ENCODE measurements at places on chromosomes 2 and 18.

- no peak for DNase-seq
Observed at GRCh38 chr2:189129971-189130370, 49.6 kb downstream of the COL5A2 start.

DNA sequence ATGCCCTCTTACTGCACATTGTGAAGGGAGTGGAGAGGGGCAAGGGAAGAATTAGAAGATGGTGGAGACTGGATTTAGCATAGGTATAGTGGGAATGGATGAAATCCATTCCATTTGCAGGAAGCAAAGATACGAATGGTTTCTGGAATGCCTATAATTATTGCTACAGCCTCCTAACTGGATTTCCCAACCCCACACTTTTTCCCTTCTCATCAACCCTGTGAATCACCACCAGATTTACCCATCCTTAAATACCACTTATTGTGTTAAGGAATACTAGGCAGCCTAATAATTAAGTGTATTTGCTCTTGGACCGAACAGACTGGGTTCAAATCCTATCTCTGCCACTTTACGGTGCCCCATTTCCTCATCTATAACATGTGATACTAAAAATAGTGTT, 39.3 kb upstream of the CREB1 start:
- DNase-seq: no peak

GRCh38 chr2:101188683-101189405, 37.7 kb upstream of the TBC1D8 start:
- no peak for DNase-seq

DNA sequence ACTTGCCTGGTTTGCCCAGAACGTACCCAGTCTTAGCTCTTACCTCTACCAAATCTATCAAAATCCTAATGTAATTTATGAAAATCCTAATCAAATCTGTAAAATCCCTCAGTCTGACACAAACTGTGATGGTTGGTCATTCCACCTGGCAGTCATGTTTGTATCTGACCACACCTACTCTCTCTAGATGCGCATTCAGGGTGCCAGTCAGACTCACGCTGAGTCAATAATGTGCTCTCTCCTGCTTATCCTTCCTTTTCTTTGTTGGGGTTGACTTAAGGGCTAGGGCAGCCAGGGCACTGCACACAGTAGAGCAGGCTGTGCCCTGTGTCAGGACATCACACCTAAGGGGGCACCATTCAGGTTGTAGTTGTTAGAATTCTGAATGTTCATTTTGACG, 48.5 kb upstream of the PARD3B start:
- DNase-seq: no peak

DNA sequence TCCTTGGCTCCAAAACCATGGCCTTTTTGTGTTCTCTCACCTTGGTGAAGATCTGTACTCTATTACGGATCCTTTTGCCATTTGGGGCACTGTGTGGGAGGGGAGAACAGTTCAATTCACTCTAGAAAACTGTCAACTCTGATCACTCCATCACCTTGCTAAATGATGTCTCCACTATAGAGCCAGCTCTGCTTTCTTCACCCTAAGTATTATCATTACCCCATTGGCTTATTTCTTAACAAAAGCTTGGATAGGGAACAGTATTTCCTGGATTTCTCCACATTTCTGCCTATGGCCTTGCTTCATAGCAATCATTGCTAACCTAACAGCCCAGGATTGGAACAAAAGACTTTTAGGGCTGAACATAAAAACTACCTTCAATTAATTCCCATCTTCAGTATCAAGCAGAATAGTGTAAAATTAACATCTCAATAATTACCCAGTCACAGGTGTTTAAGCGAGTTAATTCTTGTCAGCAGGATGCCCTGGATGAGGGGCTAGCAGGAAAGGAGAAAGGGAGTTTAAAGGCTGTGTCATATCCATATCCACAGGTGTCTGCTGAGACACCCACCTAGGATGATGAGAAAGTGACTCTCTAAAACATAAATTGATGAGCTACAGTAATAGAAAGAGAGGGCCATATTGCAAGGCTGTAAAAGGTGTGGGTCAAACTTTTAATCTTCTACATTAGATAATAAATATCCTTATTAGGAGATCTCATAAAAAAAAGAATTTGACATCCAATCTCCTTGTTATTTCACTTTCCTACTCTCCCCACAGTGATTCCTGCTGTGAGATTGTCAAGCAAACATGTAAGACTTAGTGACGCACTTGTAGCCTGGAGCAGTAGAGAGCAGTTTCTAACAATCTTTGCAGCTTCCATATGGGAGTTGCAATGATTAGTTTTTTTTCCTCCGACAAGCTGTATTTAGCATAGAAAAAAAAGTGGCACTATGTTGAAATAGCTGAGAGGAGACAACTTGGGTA, 589.5 kb upstream of the NXPH2 start:
- no peak for DNase-seq

DNA sequence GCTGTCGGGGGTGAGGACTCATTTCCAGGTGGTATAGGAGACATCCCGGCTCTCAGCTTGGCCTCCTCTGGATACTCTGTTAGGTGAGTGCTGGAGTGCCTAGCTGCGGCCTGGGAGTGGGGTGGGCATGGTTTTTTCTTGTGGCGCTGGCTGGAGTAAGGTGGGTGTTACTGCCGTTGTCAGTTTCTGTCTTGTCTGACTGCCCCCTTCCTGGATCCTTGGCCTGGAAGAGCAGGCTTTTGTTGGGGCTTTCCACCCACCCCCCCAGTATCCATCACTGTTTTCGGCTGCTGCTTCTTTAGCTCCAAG, 69.2 kb downstream of the DGKD start:
- no peak for DNase-seq

DNA sequence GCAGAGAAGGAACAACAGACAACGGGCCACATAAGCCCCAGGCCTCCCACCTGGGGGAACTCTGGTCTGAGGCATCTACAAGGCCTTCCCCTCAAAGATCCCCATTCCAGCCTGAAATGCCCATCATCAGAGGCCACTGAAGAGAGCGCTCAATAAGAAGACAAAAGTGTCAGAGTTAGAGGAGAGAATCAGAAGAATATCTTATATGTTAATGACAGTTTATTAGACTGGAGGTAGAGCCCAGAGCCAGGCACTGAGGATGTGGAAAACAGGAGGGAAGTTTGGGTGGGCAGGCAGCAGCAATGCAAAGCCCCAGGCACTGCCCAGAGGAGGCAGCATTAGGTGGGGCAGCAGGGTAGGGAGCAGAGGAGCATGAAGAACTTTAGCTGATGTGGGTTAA, 2.9 kb upstream of the CTIF start:
- no peak for DNase-seq

GRCh38 chr2:62112179-62112578, 83.7 kb upstream of the B3GNT2 start:
- no peak for DNase-seq

DNA sequence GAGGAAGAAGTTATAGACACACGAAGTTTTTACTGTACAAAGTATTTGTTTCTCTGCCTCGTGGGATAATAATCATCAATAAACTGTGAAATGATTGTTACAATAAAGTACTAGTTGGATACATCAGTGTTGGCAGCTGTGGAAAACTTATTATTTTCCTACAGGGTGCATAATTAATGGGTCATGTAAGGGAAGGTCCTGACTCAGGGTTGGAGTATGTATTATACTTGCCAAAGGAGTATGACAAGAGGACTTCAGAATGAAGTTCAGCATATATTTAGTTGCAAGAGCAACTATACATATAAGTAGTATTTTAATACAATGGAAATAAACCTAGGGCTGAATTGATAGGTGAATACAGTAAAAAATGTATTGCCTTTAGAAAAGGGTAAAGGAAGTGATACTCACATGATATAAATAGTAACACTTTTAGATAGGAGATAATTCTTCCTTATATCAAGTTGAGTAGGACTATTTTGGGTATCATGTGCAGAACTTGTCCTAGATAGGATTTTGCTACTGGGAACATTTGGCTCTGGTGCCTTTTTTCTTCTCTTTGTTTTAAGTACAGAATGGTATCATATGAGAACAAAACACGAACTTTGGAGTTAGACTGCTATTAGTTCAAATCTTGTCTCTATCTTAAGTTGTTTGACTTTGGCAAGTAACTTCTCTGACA, 79.1 kb downstream of the PLCL1 start:
- no peak for DNase-seq

DNA sequence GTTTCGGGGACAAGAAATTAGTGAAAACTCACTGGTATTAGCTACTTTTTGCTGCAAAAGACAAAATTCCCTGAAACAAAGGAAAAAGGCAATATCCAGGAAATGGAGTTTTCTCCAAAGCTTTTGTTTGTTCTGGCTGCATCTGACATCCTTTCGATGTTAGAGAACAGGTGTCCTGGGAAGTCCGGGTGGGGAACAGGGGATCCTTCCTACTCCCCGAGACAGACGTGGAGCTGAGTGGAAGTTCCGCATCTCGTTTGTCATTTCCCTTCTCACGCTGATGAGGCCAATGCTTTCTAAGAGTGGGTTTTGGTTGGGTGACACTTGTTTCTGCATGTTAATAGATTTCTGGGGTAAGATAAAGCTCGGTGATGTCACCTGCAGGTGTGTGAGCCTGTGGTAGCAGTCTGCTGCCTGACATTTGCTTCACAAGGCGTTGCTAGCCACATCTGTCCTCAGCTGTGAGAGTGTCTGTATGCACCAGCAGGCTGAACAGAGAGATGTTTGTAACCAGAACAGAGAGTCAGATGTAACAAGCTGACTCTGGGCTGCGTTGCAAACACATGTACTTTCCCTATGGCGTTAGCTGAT, 125.9 kb downstream of the ACOXL start:
- no peak for DNase-seq

- no peak for DNase-seq
Observed at GRCh38 chr2:102059151-102059550, 67.4 kb downstream of the IL1R2 start.

DNA sequence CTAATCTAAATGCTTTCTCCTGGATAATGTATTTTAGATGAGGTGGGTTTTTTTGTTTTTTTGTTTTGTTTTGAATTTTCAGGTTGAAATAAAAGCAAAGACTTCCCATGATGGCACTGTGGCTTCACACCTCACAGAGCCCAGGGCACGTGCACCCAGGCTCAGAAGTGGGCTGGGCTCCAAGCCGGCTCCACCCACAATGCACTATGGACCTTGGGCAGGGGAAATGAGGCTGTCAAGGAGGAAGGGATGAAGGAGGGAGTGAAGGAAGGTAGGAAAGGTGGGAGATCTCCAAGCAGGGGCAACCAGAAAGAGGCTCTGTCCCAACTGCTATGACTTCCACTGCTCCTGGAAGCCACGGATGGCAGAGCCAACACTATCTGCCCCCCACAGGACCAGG, 60.4 kb downstream of the BIN1 start:
- no peak for DNase-seq

DNA sequence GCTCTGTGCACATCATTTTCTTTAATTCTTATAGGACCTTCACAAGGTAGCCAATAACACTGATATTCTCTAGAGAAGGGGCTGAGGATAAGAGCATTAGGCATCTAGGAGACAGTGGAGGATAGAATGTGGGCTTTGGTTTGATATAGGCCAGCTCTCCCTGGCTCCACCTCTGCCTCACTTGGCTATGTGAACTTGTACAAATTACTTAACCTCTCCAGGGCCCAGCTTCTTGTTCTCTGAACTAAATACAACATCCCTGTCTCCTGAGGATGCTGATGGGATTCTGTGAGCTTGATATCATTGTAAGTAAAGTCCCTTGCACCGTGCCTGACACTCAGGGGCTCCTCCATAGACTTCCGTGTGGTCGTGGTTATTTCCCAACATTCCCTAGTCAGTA, 87.3 kb downstream of the ACOXL start:
- no peak for DNase-seq

DNA sequence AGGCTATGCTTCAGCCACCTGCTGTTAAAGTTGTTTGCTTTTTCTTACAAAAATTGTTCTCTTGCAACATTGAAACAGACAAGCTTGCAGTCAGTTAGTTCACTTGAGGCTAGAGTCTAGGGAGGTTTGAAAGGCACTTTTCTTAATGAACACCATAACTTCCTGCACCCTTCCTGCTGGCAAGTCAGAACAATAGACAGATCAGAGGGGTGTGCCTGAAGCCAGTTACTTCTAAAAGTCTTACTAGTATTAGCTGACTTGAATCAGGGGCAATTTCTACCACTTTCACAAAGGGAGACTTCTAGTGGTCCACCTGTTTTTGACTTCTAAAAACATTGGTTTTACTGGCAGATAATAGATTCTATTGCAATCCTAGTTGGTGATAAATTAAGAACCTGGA, 367.4 kb upstream of the CDH20 start:
- no peak for DNase-seq

- DNase-seq: no peak
Observed at GRCh38 chr2:209582281-209582680, 158.4 kb downstream of the MAP2 start.

- no peak for DNase-seq
Observed at GRCh38 chr2:178873912-178874311, 66.7 kb upstream of the TTN start.

GRCh38 chr2:11354363-11355154, 10.1 kb upstream of the ROCK2 start:
- no peak for DNase-seq
